Activated CD4-positive, alpha-beta T cell treated with anti-CD3 and anti-CD28 coated beads, Interleukin-10, Interleukin-2, amounts not matched to agents 100 ng/mL and 50 ng/mL, durations not matched to agents 16 hours and 8 hours (primary cell): ENCODE measurements at places on chromosomes 3 and 15.
A peak's percentile ranks its signal among the peaks of the same experiment; 100 is the strongest.

DNA sequence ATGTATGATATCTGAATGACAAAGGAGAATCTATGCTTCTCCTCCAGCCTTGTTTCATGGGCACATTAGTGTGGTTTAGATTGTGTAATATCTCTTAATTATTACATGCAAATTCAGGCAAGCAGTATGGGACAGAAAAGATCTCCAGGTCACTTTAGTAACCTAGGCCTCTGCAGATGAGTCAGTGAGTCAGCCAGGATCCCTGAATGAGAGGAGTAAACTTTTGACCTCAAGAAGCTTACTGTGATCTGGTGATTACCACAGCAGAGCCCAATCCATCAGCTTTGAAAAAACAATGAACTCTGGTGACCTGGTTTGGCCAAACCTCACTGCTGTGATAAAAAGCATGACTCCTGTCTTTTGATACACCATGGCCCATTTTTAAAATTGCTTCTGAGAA is 107.8 kb downstream of the LRRN1 start:
- DNase-seq: no peak

- no peak for DNase-seq
Measured at GRCh38 chr3:11350374-11350773, 78.2 kb downstream of the ATG7 start.

DNA sequence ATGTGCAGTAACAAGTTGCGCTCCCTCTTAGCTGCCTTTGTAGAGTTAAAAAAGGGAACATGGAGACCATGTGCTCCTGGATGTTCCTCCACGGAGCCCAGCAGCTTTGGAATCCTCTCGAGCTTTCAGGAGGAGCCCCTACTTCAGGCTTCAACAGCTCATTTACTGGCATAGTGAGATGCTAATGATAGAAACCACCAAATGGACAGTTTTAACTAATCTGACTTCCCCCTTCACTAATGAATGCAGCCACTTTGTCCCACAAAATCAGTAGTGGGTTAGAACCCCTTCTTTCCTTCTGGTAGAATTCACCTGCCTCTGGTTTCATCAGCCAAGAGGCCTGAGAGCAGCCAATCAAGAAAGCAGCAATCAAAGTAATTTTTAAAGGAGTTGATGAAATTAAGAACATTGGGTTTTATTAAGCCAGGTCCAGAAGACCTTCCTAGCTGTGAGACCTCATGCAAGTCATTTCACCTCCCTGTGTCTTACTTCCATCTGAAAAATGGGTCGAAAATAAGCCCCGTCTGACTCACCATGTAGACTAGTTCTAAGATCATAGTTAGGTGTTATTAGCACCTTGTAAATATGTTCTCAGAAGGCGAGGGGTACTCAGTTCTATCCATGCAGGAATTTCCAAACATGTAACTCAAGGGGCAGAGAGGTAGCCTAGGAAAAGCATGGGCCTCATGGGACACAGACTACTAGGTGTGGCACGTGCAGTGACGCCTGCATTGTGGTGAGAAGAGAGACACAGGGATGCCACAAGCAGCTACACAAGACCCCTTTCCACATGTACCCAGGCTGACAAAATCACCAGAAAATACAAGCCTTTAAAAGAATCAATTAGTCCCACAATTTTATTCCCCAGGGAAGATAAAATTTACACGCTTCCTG is 179.7 kb upstream of the LPP start:
- DNase-seq: peak; percentile 75

- peak; percentile 1 for DNase-seq
Measured at GRCh38 chr15:24878153-24878552, 76.6 kb upstream of the SNRPN start.

- DNase-seq: no peak
Measured at GRCh38 chr3:159839561-159840379, 148.9 kb upstream of the IL12A start.

DNA sequence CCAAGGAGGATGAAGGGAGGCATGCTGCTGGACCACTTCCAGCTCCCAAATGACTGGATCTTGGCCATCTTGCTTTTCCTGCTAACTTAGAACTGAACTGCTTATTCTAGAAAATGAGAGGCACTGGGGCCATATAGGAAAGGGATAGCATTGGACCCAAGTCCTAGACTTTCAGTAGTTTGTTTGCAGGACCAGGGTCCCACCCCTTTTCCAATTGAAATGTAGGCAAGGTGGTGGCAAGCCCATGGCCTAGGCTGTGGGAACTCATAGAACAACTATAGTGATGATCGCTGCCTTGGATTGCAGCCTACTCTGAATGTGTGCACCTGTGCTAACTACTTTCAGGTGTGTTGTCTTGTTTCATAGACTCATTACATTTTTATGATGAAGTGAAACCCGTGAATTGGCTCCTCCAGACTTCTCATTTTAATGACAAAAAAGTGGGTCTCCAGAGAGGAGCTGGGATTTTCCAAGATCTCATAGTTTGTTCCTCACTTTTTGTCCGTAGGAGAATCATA is 50.3 kb downstream of the TGFBR2 start:
- no peak for DNase-seq

DNA sequence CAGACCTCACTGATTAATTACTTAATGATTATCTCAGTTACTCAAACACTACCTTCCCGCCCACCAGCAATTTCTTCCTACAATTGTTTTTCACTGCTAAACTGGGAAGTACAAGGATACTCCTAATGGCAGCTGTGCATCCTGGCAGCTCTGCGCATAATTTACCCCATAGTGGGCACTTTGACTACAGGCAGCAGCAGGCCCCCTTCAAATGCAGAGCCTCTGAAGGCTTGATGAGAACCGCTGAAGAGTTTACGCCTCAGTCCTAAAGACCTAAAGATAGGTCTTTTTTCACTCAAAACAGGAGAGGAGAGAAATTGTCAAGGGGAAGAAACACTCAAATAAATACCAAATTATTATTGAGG is 10.7 kb downstream of the CCDC32 start:
- DNase-seq: no peak

DNA sequence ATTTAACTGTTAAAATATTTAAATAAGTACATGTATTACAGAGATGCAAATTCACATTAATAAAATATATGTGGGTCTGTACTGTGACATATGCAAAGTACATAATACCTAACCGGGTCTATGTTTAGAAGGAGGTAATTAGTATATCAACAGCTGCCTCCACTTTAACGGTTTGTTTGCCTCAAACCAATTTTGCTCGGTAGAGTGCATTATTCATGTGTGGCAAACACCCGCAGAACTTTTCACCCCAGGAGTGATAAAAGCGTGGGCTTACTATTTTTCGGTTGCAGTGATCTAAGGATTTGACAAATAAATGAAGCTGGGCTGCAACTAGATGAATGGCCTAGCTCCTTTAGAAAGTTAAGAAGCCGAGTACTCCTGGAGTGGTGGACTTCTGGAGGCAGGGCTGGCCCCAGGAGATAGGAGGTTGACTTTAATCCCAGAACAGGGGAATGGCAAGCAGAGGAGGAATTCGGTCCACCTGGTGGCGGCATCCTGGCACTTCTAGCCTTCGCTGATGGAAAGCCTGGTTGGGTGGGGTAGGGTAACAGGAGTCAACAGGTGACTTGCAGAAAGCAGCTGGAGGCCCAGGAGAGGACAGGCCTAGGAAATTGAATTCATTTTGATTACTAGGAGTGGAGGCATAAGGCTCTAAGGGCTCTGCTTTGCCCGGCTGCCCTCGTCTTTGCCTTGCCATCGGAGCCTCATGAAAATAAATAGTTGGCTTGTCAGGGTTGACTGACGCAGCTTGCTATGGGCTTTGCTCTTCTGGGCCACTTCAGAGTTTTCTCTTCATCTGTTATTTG is 2.4 kb downstream of the SLCO3A1 start:
- DNase-seq: peak; percentile 10

DNA sequence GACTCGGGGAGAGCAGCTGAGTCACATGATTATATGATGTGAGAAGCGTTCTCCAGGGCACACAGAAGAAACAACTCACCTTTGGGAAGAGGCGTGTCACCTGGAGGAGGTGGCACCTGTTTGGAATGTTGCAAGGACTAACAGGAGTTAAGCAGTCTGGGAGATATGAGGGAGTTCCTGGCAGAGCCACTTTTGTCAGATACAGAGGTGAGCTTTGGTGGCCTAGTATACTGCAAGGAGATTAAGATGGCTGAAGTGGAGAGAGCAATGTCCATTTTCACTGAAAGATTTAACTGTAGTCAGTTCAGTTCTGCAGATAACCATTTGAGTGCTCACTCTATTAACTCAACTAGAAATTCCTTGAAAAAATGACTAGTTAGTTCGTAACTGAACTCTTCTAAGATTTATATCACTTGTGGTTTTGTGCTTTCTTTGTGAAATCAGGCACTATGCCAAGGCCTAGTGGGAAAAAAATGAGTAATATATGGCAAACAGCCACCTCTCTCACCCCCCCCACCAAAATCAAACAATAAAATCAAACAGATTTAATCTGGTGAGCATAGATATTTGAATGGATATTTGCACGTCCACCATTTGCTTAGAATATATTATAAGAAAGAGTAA is 61.3 kb downstream of the CRYBG3 start:
- DNase-seq: peak; percentile 51

DNA sequence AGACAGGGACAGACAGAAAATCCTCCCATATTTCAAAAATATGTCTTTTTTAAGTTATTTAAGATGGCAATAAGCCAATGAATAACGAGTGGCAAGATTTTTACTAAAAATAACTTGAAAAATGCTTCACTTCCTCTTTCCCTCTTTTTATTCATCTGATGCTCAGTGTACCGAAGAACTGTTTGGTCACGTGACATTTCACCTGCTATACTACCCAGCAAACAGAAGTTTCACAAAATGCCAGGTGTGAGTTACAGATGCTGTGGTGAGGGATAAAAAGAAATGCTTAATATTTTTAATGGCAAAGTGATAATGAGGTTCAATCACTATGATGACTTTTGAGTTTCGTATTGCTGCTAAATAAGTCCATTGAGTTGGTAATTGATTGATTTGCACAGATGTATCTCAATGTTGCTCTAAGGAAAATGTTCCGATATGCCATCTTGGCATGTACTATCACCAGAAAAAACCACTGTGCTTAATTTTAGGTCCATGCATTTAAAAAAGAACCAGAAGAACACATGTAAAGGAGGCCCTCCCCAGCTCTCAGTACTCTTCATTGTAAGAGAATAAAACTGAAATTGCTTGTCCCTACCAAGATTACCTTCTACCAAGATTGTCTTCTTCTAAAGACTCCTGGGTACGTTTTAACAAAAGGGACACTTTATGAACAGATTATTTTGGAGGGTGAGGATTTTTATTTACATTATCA is 26.0 kb upstream of the SEC62 start:
- no peak for DNase-seq

DNA sequence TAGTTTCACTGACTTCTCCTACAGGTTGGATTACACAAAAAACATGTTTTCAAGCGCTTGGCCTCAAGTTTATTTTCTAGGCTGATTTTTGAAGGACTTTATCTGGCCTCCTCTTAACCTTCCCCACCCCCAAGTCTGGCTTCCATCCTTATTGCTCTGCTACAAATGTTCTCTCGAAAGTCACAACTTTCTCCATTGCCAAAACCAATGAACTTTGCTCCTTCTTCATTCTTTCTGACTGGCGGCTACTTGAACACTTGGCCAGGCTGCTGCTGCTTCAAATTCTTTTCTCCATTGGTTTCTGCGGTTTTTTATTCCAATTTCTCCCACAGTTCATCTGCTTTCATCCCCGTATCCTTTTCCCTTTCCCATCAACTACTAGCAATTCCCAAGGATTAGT is 106.6 kb downstream of the TOP2B start:
- no peak for DNase-seq

- DNase-seq: no peak
Measured at GRCh38 chr3:152622811-152623167, 212.1 kb upstream of the P2RY1 start.

DNA sequence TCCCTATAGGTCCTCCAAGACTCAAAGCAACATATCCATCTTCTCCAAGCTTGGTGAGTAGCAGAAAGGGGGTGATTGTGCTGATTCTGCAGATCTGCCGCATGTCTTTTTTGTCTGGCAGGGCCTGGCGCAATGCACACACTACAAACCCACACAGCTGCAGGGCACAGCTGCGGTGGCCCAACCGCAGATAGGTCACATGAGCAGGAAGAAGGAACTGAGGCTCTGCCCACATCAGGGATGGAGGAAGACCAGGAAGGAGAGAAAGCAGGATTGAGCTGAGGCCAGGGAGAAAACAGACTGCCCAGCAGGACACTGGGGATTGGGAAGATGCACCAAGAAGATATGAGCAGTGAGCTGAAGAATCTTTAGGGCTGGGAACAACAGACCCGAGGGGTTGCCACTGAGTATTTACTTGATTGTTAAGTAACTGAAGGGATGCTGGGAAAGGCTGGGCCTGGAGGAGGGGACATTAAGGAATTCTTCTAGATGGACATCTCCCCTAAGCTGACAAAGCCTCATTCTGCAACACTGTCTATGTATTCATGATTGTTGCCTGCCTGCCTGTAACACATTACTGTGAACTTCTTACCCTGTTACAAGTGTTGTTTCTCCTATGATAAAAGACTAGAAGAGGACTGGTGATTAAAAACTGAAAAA is 126.7 kb downstream of the MYLK start:
- peak; percentile 42 for DNase-seq

- no peak for DNase-seq
Measured at GRCh38 chr3:126746395-126747177, 42.5 kb downstream of the CHCHD6 start.

DNA sequence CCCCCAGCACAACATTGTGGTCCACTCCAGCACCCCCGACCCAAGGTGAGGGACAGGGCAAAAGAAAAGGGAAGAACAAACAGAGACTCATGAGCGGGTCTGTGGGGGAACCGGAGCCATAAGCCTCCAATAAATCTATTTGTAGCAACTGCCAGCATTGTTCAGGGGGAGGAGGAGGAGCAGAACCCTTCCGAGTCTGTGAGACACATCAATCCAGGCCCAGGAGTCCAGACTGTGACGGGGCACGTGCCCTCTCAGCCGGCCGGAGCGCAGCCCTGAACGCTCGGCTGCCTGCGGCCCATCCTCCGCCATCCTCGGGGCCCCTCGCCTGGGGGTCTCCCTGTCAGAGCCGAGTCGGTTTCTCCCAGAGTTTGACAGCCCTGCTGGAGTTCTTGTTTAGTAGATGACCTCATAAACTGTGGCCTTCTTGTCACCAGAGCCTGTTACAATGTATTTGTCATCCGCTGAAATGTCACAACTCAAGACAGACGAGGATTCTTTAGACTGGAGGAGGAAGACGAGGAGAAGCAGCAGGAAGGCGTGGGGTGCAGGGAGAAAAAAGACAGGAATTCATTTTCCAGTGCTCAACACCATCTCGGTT is 47.9 kb downstream of the TLE3 start:
- DNase-seq: no peak

- no peak for DNase-seq
Measured at GRCh38 chr3:61719278-61719977, 158.1 kb downstream of the PTPRG start.

DNA sequence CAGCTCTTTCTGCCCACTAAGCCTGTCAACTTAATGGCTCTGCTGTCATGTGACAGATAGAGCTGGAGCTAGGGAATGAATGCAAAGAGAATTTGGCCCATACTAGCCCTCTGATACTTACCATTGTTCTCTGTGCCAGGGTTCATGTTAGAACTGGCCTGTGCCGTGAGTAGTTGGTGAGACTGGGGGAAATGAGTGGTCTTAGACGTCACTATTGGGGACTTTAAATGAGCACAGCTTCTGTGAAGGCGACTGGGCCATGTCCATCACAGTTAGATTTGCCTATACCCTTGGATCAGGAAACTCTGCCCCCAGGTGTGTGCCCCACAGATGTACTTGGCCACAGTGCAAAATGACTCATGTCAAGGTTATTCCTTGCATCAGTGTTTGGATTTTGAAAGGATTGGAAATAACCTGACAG is 124.9 kb downstream of the PTPRG start:
- DNase-seq: no peak

- peak; percentile 86 for DNase-seq
Measured at GRCh38 chr15:42608110-42608531, 32.7 kb downstream of the STARD9 start.
